ENCODE measurements at places on chromosomes 2 and 18.

GRCh38 chr2:130287656-130288026 is 55.1 kb upstream of the IMP4 start:
- DNase-seq = no peak

GRCh38 chr2:169110419-169110818 is 41.1 kb downstream of the DHRS9 start:
- no peak for DNase-seq

- DNase-seq = no peak
These were observed 622.1 kb upstream of the ID2 start for GRCh38 chr2:8059794-8060193.

DNA sequence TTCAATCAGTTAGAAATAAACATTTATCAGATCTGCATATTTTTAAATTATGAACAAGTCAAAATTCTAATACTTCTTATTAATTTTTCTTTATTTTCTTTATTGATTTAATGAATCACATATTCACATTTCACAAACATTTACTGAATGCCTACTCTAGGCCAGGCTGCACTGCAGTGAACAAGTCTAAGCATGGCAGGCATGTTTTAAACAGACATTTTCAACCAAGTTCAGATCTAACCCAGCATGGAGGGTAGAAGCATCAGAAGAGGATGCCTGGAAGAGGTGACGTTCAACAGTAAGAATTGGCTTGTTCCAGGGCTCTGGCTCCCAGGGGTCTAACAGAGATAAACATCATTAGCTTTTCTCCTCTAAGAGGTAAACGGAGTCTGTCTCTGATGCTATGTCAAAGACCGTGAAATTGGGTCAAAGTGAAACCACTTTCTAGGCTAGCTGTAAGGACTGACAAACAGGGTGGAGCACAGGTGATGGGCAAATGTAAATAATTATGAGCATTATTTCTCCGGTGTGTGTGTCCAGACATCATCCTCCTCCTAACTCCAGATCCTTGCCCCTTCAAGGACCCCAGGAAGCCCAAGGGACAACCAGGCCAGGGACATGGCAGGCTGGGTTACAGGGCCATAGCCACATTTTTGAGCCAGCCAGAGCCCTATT is 50.6 kb downstream of the UNC50 start:
- DNase-seq = no peak

GRCh38 chr2:693606-694005 is 16.4 kb upstream of the TMEM18 start:
- no peak for DNase-seq

DNA sequence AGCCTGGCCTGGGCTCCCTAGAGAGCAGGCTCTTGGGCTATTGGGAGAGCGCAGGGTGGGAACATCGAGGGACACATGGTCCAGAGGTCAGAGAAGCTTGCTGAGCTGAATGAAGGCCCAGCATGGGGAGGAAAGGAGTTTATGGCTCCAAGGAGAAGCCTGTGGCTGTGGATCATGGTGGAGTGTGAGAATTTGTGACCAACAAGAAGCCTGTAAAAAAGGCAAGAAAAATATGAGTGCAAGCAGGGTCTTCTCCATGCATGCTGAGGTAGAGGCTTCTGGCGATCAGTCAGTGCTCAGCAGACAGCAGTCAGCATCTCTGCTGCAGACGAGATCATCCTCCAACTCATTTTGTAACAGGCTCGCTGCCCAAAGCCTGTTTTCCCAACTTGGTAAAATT is 1.3 kb upstream of the SCYGR3 start:
- DNase-seq = no peak

- DNase-seq = no peak
These were observed 469.3 kb upstream of the RAB12 start for GRCh38 chr18:8139891-8140406.

DNA sequence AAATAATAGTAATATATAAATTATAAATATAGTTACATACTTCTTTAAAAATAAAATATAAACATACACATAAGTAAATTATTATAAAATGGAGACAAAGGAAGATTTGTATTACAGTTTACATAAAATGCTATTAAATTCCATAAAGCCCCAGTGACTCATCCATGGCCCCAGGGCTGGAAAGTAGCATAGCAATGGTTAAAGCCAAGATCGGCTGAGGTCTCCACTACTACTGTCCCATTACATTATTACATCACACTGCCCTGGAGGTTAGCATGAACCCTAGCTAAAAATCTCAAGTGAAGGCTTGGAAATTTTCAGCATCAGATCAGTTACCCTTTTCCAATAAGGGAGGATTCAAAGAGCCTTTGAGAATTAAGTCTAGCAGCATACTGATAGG is 936.2 kb downstream of the DSC3 start:
- no peak for DNase-seq

DNA sequence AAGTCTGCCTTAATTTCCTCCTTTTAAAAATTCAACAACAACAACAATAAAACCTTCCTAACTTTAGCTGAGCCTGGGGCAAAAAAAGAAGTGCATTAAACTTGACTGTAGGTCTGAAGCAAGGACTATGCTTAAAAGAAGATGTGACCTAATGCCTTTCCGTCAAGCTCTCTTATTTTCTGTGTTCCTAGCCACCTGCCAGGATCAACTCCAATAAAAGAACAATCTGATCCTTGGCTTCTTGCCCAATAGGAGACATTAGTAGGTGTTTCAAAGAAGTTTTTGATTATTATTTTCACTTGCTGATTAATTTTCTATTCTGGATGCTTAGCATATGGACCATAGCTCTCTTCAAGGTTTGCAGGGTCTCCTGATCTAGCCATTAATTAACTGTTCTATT is 237.5 kb downstream of the STK39 start:
- DNase-seq = no peak

GRCh38 chr2:127649684-127650040 is 3.7 kb downstream of the GPR17 start:
- DNase-seq = peak; percentile 76

GRCh38 chr18:60146220-60146960 is 226.2 kb downstream of the MC4R start:
- DNase-seq = no peak

GRCh38 chr2:219737270-219737691 is 109.9 kb downstream of the SLC4A3 start:
- no peak for DNase-seq

GRCh38 chr2:85470850-85471800 is 52.6 kb downstream of the SH2D6 start:
- DNase-seq = no peak

GRCh38 chr2:171432206-171432968 is 1.4 kb downstream of the METTL8 start:
- no peak for DNase-seq
